ENCODE measurements at places on chromosomes 3 and 15.

DNA sequence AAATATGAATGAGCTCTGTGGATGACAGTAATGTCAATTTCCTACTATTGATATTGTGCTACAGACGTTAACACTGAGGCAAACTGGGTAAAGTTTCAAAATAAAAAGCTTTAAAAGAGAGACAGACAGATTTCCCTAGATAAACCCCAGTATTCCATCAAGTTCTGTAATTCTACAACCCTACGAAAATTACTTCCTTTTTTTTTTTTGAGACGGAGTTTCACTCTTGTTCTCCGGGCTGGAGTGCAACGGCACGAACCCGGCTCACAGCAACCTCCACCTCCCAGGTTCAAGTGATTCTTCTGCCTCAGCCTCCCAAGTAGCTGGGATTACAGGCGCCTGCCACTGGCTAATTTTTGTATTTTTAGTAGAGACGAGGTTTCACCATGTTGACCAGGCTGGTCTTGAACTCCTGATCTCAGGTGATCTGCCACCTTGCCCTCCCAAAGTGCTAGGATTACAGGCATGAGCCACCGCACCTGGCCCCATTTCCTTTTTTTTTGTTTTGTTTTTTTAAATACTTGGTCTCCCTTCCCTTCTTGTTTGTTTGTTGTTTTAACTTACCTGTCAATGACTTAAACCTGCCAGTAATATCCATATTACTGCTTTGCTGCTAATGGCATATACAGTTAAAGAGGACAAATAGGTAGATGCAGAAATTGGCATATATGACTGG lies 57.2 kb downstream of the CBLB start:
- no peak for DNase-seq

GRCh38 chr15:85024509-85025336 lies 43.1 kb downstream of the PDE8A start:
- DNase-seq, result no peak

- DNase-seq, result no peak
Measured at GRCh38 chr15:65383991-65384390, 6.2 kb upstream of the IGDCC3 start.

- no peak for DNase-seq
Measured at GRCh38 chr3:30170681-30171438, 435.5 kb upstream of the TGFBR2 start.

GRCh38 chr15:42890161-42890913 lies 30.2 kb downstream of the TTBK2 start:
- no peak for DNase-seq

DNA sequence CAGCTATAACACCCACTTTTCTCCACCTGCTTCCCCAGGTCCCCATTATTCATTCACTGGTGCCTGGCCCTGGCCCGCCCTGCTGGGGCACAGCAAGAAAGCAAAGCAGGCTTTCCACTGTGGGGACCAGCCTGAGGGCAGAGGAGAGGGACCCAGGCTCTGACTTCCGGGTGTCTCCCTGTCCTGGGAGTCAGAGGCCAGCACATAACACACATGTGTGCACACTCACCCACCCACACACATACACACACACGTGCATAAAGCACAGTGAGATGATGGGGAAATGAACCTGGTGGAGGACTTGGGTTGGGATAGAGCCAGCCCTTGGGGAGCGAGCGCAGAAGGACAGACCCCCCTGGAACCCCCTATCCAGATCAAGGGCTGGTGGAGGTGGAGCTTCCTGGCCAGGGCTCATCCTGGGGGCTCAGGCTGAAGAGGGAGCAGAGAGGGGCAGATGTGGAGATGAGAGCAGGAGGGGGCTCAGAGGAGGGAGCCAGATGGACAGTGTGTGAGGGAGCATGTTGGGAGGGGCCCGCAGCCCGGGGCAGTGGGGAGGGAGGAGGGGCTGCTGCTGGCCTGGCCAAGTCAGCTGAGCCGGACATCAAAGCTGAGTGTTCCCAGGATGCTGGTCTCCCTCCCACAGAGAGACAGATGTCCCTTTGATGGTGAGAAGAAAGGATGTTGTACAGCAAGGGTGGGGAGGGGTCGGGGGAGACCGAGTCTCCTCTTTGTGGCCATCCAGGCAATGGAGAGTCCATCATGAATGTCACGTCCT lies 78.2 kb downstream of the LINGO1 start:
- no peak for DNase-seq

GRCh38 chr15:66862111-66862939 lies 160.3 kb downstream of the SMAD6 start:
- DNase-seq, result no peak

- no peak for DNase-seq
Measured at GRCh38 chr3:152466784-152467183, 198.1 kb downstream of the MBNL1 start.

- no peak for DNase-seq
Measured at GRCh38 chr3:35965908-35966307, 326.6 kb downstream of the ARPP21 start.

DNA sequence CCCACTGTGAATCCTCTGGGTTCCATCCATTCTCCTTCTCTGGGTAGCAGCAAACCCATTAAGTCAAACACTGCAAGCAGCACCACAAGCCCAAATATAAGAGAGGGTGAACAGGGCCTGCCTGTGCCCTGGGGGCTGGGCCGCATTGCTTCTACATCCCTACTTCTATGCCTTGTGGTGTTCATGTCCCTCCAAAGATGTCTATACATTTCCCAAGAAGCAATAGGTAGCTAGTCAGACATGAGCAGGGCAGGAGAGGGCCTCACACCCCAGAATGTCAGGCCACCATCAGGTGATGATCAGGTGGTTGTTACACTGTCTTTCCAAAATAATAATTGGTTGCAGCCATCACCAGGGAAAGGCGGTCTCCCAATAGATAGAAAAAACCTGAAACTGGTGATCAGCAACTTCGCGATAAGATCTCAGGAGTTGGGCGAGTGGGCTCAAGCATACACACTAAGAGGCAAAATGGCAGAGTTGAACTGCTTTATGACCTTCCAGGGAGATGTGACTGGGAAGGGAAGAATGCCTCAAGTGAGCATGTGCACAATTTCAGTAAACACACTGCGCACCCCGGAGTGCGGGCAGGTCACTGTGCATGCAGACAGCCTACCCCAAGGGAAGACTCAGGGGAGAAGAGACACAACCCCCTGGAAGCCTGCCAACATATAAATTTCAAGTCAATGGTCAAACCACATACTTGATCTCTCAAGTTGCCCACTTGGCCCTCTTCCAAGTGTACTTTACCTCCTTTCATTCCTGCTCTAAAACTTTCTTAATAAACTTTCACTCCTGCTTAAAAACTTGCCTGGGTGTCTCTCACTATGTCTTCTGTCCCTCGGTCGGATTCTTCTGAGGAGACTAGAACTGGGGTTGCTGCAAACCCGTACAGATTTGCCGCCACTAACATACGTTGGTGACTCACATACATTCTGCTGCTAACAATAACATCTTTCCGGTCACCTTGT lies 39.9 kb downstream of the KLF15 start:
- no peak for DNase-seq

DNA sequence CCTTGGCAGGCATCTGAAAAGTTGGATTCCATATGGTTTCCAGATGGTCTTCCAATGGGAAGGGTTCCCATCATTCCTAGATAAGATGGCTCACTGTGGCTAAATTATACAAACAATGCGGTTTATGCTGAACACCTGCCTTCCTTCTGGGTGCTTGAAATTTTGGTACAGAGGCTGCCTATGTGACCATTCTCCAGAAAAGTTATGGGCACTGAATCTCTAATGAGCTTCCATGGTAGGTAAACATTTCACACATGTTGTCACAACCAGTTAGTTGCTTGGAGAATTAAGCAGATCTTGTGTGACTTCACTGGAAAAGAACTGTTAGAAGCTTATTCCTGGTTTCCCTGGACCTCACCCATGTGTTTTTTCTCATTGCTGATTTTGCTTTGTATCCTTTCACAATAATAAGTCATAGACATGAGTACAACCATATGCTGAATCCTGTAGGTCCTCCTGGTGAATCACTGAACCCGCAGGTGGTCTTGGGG lies 30.1 kb downstream of the PLOD2 start:
- DNase-seq, result no peak

GRCh38 chr3:55014906-55015305 lies 87.0 kb upstream of the LRTM1 start:
- no peak for DNase-seq

DNA sequence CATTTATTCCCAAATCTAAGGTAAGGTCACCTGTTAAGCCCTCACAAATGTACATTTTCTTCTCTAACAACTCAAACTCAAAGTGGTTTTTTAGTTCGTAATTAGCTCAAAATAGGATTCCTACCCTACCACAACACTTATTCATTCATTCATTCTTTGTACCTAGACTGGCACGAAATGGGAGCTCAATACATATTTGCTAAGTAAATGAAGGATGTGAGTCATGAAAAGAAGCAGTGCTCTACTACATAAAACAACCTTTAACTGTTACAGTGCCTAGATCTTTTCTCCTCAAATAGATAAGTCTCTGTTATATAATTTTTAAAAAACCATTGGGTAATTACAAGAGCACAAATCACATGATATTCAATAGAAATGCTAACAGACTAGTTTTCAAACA lies 13.1 kb downstream of the RSL24D1 start:
- DNase-seq, result no peak

DNA sequence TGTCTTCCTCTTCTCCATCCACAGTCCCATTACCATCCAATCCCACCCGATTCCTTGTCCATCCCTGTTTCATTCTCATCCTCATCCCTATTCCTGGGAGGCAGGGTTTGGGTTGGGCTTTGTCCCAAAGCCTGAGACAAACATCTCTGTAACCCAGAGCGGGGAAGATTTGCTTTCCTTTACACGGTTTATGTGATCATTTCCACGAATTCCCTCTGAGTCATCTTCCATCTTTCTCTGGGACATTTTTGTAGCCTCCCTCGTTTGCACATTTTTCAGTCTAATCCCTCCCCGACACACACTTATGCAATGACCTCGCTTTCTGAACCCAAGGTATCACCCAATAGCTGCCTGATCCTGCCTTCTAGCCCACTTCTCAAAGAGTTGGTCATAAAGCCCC lies 22.8 kb downstream of the DUOX2 start:
- no peak for DNase-seq

DNA sequence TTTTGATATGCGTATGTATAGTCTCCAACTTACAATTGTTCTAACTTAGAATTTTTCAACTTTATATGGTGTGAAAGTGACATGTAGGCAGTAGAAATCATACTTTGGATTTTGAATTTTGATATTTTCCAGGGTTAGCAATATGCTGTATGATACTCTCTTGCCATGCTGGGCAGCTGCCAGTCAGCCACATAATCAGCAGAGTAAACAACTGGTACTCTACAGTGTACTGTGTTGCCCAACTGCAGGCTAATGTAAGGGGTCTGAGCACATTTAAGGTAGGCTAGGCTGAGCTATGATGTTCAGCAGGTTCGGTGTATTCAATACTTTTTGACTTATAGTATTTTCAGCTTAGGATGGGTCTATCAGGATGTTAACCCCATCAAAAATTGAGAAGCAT lies 52.0 kb upstream of the RYK start:
- DNase-seq, result no peak

GRCh38 chr3:16633948-16634347 lies 28.7 kb upstream of the DAZL start:
- no peak for DNase-seq

GRCh38 chr3:171976526-171976925 lies 62.9 kb upstream of the FNDC3B start:
- no peak for DNase-seq

GRCh38 chr15:98875309-98875708 lies 132.3 kb downstream of the PGPEP1L start:
- DNase-seq, result no peak

DNA sequence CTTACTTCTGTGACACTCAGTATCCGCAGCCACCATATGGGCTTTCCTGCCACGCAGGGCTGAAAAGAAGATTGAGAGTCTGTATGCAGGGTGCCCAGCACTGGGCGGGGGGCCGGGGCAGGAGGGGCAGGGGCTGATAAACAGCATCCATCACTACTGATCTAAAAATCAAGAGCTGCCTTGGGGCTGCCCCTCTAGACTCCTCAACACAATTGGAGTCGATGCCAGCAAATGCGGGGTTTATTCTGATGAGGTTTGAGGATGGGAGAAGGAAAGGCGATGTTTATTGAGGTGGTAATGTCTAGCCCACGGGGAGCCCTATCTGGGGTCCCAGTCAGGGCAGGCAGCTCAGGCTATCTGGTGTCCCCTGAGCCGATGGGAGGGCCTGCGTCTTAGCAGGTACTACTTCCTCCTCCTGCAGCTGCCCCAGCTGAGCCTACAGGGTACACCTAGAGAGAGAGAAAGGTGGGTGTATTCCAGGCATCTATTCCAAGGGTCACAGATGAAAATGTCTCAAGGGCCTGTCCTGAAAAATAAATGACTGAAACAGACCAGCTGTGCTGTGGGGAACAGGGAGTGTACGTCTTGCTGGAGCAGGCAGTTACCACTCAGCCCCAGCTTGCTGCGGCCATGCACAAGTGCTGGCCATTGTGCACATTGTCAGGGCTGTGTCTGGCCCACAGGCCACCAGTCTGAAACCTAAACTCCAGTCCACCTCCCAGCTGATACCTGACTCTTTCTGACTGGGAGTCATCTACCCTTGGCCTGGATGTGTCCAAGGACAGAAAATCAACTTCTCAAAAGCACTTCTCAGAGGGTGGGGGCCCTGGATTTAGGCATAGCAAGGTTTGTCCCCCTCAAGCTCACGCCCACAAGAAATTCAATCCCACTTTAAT lies 19.5 kb downstream of the ISG20 start:
- no peak for DNase-seq

- peak; percentile 63 for DNase-seq
Measured at GRCh38 chr15:77002954-77003912, 8.3 kb downstream of the PSTPIP1 start.

- DNase-seq, result no peak
Measured at GRCh38 chr15:55197362-55197705, 593 bp upstream of the RSL24D1 start.

DNA sequence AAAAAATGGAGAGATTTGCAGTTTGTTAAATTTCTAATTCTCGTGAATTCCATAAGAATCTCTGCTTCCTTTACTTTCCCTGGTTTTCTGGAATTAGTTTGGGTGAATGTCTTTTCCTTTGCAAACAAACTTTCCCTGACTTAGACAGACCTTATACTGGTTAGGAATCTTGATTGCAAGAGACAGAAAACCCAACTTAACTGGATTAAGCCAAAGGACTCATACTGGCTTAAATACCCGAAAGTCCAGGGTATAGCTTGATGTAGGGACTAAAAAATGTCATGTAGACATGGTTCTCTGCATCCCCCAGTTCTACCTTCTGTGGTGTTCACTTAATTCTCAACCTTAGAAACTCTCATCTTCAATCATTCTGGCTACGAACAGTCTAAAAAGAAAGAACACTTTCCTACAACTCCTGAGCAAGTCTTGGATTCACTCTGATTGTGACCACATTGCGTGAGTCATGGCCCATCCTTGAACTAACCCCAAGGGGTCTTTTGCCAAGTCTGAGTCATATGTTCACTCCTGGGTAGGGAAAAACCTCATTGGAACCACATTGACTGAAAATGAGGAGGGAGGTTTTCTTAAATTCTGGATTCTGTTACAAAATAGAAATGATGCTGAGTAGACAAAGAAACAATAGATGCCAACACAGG lies 136.0 kb upstream of the DAZL start:
- no peak for DNase-seq

- no peak for DNase-seq
Measured at GRCh38 chr3:73291541-73291940, 230.1 kb downstream of the EBLN2 start.
